Endothelial cell of umbilical vein (primary cell): ENCODE measurements at places on chromosomes 12 and 14. TPM values are rescaled to one million over a fixed set of nuclear protein-coding genes. Genes with fewer than 3 reads are reported as not detected.

DNA sequence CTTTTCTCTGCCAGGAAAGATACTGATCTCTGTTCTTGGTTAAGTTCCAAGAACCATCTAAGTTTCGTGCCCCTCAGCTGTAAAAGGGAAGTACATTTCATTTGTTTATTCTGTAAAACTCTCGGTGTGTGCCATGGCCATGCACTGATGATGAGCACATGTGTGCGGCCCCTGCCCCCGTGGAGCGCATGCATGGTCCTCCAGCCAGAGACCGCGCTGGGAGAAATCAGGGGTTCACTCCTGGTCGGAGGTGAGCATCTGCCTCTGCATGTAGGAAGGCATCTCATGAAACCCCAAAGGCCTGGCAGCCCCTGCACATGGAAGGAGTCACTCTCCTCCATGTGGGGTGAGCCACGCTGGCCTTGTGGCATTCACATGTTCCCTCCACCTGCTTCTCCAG lies 102.5 kb upstream of the RTL1 start:
- peaks cover 2% of the 10 kb centered on the region for H3K36me3 ChIP-seq
- H3K27ac ChIP-seq = no peak overlapping the region
- H3K4me1 ChIP-seq = no peaks in the 10 kb centered on the region
- H3K27me3 ChIP-seq = no peaks in the 10 kb centered on the region
- H3K4me3 ChIP-seq = no peak overlapping the region

GRCh38 chr12:75735853-75736252 lies 224.4 kb upstream of the KRR1 start:
- H3K4me3 ChIP-seq = no peak overlapping the region
- no peaks in the 10 kb centered on the region for H3K27me3 ChIP-seq
- no peak overlapping the region for H3K27ac ChIP-seq
- no peak for DNase-seq
- H3K36me3 ChIP-seq = no peaks in the 10 kb centered on the region

DNA sequence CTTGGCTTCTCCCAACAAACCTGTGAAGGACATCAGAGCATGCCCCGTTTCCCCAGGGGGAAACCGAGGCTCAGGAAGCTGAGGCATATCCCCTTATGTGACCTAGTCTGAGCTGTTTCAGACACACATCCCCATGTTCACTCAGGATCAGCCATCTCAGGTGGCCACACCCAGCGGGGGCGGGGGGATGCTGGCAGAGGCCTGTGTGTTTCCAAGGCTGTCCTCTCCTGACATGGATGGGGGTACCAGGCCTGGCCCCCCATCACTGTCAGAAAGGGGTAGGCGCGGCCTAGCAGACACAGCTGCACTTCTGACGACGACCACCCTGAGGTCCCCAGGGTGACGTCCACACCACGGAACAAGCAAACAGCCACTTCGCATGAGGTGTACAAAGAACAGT lies 22.1 kb downstream of the CCDC85C start:
- no peak for DNase-seq
- H3K4me1 ChIP-seq = peaks cover 4% of the 10 kb centered on the region
- no peak overlapping the region for H3K4me3 ChIP-seq
- H3K27ac ChIP-seq = no peak overlapping the region
- no peaks in the 10 kb centered on the region for H3K36me3 ChIP-seq

GRCh38 chr14:21612324-21612723 lies 22.4 kb downstream of the OR10G2 start:
- H3K27me3 ChIP-seq = no peaks in the 10 kb centered on the region
- H3K4me1 ChIP-seq = no peaks in the 10 kb centered on the region
- H3K36me3 ChIP-seq = no peaks in the 10 kb centered on the region
- H3K4me3 ChIP-seq = no peak overlapping the region

- no peaks in the 10 kb centered on the region for H3K4me1 ChIP-seq
- no peak for DNase-seq
- H3K4me3 ChIP-seq = no peak overlapping the region
These were observed 25.3 kb downstream of the PLD4 start for GRCh38 chr14:104950021-104950420.

DNA sequence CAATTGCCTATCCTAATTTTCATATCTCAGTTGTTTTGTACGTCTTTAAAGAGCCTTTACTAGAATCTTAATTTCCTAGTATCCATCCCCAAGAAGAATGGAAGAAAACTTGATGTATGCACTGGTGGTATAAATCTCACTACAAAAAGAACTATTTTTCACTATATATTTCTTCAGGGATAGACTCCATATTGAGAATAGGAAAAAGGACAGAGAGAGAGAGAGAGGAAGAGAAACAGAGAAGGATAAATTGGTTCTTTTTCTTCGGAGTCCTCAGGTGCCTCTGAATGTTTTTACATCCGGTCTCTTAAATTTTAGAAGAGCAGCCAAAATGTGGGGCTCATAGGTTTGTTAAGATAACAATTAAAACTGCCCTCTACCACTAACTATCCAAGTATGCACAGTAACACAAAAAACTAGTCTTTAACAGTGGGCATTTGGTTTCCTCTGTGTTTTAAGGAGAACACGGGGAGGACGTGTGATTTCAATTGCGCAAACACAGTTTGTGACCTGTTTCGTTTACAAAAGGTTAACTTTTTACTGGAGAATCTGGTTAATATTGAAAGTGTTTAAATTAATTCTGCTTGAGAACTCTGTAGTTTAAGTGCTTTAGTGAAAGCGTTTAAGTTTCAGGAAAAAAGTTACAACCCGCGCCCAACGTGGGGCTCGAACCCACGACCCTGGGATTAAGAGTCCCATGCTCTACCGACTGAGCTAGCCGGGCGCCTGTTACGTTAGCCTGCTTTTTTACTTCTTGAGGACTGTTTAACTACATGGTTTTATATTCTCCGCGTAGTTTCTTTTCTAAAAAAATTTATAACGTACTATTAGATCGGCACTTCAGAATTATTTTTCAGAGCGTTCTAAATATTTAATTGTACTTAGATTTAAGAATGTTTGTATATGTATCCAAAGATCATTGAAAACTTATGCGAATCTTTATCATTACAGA lies 5.1 kb upstream of the PSMA3 start:
- peaks cover 10% of the 10 kb centered on the region for H3K4me1 ChIP-seq
- peak; percentile 81 for DNase-seq
- peaks cover under 1% of the 10 kb centered on the region for H3K36me3 ChIP-seq
- no peaks in the 10 kb centered on the region for H3K27me3 ChIP-seq

GRCh38 chr14:74908861-74909341 lies 14.2 kb downstream of the RPS6KL1 start:
- H3K4me3 ChIP-seq = no peak overlapping the region
- H3K36me3 ChIP-seq = no peaks in the 10 kb centered on the region
- DNase-seq = no peak
- no peak overlapping the region for H3K27ac ChIP-seq

GRCh38 chr14:43249116-43249515 lies 1258.0 kb downstream of the FSCB start:
- H3K4me1 ChIP-seq = no peaks in the 10 kb centered on the region
- H3K36me3 ChIP-seq = no peaks in the 10 kb centered on the region
- no peak overlapping the region for H3K27ac ChIP-seq
- no peak overlapping the region for H3K4me3 ChIP-seq
- no peak for DNase-seq

- H3K4me3 ChIP-seq = peak overlapping the region; percentile 28
- H3K27me3 ChIP-seq = peaks cover 48% of the 10 kb centered on the region
- H3K4me1 ChIP-seq = no peaks in the 10 kb centered on the region
- no peaks in the 10 kb centered on the region for H3K36me3 ChIP-seq
- DNase-seq = no peak
- no peak overlapping the region for H3K27ac ChIP-seq
These were observed 897 bp upstream of the TBX3 start for GRCh38 chr12:114684870-114685273.

GRCh38 chr12:132488127-132489077 lies 1.5 kb upstream of the FBRSL1 start:
- H3K4me3 ChIP-seq = no peak overlapping the region
- no peak for DNase-seq
- no peaks in the 10 kb centered on the region for H3K27me3 ChIP-seq

DNA sequence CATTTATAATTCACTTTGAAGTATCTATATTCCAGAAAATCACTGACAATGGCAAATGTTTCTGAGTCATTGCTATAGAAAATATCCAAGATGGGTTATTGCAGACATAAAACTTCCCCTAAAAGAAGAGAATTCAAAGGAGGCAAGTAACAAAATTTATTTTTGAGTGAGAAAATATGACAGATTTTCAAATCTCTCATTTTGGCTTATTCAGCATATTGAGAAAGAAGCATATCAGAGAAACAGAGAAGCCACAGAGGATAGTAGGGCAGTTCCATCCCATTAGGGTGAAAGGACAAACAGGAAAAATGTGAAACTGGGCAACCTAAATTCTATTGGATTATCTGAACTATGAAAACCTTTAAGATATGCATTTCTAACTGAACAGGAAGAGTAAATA lies 85.0 kb downstream of the SYT1 start:
- H3K27me3 ChIP-seq = no peaks in the 10 kb centered on the region
- H3K27ac ChIP-seq = no peak overlapping the region
- no peak for DNase-seq
- no peaks in the 10 kb centered on the region for H3K36me3 ChIP-seq
- peaks cover 3% of the 10 kb centered on the region for H3K4me1 ChIP-seq
- H3K4me3 ChIP-seq = no peak overlapping the region

DNA sequence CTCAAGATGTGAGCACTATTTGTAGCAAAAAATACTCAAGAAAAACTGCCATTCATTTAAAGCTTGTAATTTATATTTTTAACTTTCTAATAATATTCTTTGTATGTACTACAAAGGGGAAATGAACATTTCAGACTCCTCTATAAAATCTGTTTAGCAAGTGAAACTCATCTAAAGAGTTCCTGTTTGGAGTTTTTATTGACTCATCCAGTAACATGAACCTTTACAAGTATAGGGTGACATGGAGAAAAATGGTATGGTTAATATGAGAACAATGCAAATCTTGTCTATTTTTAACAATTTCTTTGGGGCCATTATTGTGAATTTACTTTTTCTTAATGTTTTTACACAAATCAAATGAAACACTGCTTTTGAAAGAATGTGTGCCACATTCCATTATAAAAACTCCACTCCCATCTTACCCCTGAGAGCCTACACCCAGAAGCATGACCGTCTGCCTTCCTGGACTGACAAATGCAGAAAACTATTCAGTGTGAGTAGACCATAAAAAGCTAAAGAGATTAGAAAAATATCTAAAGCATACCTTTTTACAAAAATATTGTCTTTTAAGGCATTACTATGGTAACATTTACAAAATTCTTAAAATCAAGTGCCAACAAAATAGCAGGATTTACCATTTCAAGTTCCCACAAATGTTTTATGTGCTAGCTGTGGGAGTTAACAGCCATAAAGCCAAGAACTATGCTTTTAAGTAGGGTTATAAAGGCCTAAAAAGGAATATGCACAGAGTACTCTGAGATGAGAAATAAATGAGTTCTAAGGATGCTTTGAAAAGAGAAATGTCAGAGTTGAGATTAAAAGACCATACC lies 144.0 kb downstream of the ADAMTS20 start:
- no peak overlapping the region for H3K4me3 ChIP-seq
- no peaks in the 10 kb centered on the region for H3K4me1 ChIP-seq
- H3K36me3 ChIP-seq = no peaks in the 10 kb centered on the region
- no peaks in the 10 kb centered on the region for H3K27me3 ChIP-seq
- DNase-seq = no peak

- H3K36me3 ChIP-seq = no peaks in the 10 kb centered on the region
- peaks cover 18% of the 10 kb centered on the region for H3K4me1 ChIP-seq
- no peak overlapping the region for H3K4me3 ChIP-seq
- no peaks in the 10 kb centered on the region for H3K27me3 ChIP-seq
- peak overlapping the region; percentile 57 for H3K27ac ChIP-seq
These were observed 5.5 kb downstream of the MAP3K12 start for GRCh38 chr12:53493610-53494391.

- H3K36me3 ChIP-seq = no peaks in the 10 kb centered on the region
- peaks cover 6% of the 10 kb centered on the region for H3K4me1 ChIP-seq
- DNase-seq = peak; percentile 77
- no peak overlapping the region for H3K27ac ChIP-seq
- H3K27me3 ChIP-seq = peaks cover 6% of the 10 kb centered on the region
- no peak overlapping the region for H3K4me3 ChIP-seq
These were observed 201.9 kb downstream of the DAD1 start for GRCh38 chr14:22386924-22387775.

DNA sequence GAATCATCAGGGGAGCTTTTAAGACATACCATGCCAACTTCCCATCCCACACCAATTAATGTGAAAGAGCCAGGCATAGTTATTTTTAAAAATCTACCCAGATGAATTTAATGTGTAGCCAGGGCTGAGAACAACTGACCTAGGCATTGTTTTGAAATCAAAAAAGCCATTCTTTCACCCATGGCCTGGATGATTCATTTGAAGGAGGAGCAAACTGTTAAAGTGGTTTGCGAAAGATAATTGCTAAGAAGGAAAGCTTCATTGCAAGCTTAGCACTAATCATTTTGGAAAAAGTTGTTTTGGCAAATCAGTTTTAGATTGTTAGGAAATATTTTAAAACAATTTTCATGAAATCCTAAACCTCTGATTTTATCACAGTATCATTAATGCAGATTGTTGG lies 2.1 kb upstream of the GTSF1 start:
- peaks cover 32% of the 10 kb centered on the region for H3K27me3 ChIP-seq
- H3K36me3 ChIP-seq = no peaks in the 10 kb centered on the region
- no peak overlapping the region for H3K4me3 ChIP-seq

- peaks cover 8% of the 10 kb centered on the region for H3K4me1 ChIP-seq
- no peaks in the 10 kb centered on the region for H3K27me3 ChIP-seq
- DNase-seq = no peak
- H3K27ac ChIP-seq = no peak overlapping the region
These were observed 474.0 kb upstream of the MGAT4C start for GRCh38 chr12:86730233-86730632.

- H3K4me3 ChIP-seq = no peak overlapping the region
- no peak overlapping the region for H3K27ac ChIP-seq
- no peaks in the 10 kb centered on the region for H3K36me3 ChIP-seq
- no peaks in the 10 kb centered on the region for H3K27me3 ChIP-seq
- no peak for DNase-seq
These were observed 141.9 kb upstream of the C14orf180 start for GRCh38 chr14:104437703-104438102.

GRCh38 chr12:14647028-14647750 lies 49.2 kb downstream of the GUCY2C start:
- no peak for DNase-seq
- H3K27me3 ChIP-seq = no peaks in the 10 kb centered on the region
- H3K4me3 ChIP-seq = no peak overlapping the region

GRCh38 chr12:5194306-5194705 lies 150.6 kb downstream of the KCNA5 start:
- no peak for DNase-seq
- H3K27ac ChIP-seq = no peak overlapping the region
- no peaks in the 10 kb centered on the region for H3K36me3 ChIP-seq
- no peaks in the 10 kb centered on the region for H3K27me3 ChIP-seq
- no peaks in the 10 kb centered on the region for H3K4me1 ChIP-seq

The KRT78 gene
- total RNA-seq = not detected in 2 replicates

The OR6C2 gene
- total RNA-seq = not detected in 2 replicates

The PRPH gene
- not detected in 2 replicates for total RNA-seq

The WNT1 gene
- not detected in 2 replicates for total RNA-seq

The SERPINA1 gene
- total RNA-seq = not detected in 2 replicates

The FSCB gene
- total RNA-seq = not detected in 2 replicates

The LRRK2 gene
- total RNA-seq = 1.3 and 2.2 TPM in 2 replicates

The RD3L gene
- not detected in 2 replicates for total RNA-seq

The PIWIL1 gene
- not detected in 2 replicates for total RNA-seq

The MSI1 gene
- total RNA-seq = 0.12 TPM in 1 of 2 replicates, not detected in the other

The NTF3 gene
- not detected in 2 replicates for total RNA-seq

The CABP1 gene
- total RNA-seq = 0.31 and 0.32 TPM in 2 replicates

The GYS2 gene
- not detected in 2 replicates for total RNA-seq
